CD8-positive, alpha-beta memory T cell (primary cell): ENCODE measurements at places on chromosomes 2 and 18. TPM values are rescaled to one million over a fixed set of nuclear protein-coding genes. Genes with fewer than 3 reads are reported as not detected.
A peak's percentile ranks its signal among the peaks of the same experiment; 100 is the strongest.

- DNase-seq, result no peak
These were observed 48.5 kb downstream of the C2orf74 start for GRCh38 chr2:61210332-61210981.

DNA sequence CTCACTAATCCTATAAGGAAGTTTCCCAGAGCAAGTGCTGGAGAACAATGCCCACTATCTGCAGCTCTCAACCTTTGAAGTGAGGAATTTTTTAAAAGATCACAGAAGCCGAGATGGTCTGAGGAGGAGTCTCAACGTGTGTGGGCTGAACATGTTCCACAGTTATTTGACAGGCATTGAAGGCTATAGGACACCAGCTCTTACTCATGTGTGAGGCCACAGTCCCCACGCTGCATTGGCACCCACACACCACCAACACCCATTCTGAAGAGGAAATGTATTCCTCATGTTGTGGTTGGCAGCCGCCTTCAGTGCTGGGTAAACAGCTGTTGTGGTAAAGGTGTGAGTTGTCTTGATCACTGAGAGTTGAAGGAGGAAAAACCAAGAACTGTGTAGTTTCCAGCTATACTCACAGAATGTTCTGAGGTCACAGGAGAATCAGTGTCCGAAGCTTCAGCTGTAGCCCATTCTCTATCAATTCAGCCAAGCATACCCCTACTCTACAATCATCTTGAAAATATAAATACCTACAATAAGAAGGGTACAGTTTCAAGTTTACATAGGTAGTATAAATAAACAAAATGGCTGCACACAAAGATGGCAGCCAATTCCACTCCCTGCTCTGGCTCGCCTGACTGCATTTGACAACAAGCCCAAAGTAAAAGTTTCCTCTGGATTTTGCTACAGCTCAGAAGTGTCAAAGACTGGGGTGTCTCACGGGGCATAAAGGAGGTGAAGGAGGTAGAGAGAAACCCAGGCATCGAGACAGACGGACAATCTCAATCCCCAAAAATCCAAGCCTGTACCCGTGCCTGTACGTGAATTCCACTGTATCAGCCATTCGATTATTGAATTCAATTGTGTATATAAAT, 12.1 kb downstream of the CD226 start:
- peak; percentile 66 for DNase-seq

DNA sequence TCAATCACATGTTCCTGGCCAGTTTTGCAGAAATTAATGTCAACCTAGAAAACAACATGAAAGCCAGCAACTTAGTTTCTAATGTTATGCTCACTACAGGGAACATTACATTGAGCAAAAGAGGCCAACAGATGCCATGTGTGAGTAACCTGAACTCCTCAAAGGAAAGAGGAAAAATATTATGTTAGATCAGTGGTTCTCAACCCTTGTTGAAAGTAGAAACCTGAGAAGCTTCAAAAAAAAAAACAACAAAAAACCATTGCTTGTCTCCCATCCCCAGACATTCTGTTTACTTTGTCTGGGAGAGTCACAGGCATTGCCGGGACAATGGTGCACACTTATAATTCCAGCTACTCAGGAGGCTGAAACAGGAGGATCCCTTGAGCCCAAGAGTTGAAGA, 57.7 kb downstream of the METTL4 start:
- no peak for DNase-seq

Gene DYSF
- 3.6 TPM for total RNA-seq

DNA sequence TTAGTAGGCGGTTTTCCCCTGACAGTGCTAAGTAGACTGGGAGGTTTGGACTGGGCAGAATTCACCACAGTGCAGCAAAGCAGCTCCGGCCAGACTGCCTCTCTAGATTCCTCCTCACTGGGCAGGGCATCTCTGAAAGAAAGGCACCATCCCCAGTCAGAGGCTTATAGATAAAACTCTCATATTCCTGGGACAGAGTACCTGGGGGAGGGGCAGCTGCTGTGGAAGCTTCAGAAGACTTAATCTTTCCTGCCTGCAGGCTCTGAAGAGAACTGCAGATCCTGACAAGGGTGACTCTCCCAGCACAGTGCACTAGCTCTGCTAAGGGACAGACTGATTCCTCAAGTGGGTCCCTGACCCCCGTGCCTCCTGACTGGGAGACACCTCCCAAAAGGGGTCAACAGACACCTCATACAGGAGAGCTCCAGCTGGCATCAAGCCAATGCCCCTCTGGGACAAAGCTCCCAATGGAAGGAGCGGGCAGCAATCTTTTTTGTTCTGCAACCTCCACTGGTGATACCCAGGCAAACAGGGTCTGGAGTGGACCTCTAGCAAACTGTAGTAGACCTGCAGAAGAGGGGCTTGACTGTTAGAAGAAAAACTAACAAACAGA, 266.8 kb upstream of the CRIM1 start:
- DNase-seq, result no peak

GRCh38 chr18:7850446-7850845, 283.3 kb downstream of the PTPRM start:
- no peak for DNase-seq

Gene SPC25
- total RNA-seq, result 24.1 TPM

GRCh38 chr2:109630441-109631430, 16.6 kb downstream of the SOWAHC start:
- DNase-seq, result no peak

- DNase-seq, result no peak
These were observed 7.9 kb downstream of the CLHC1 start for GRCh38 chr2:55223958-55224760.

Gene RDH14
- total RNA-seq, result 16.9 TPM

GRCh38 chr18:58793361-58793760, 71.3 kb upstream of the ZNF532 start:
- DNase-seq, result no peak

- no peak for DNase-seq
These were observed 34.2 kb downstream of the RAB10 start for GRCh38 chr2:26067980-26068507.

Gene RTP5
- total RNA-seq, result 0.11 TPM

Gene RNF149
- 43.4 TPM for total RNA-seq

DNA sequence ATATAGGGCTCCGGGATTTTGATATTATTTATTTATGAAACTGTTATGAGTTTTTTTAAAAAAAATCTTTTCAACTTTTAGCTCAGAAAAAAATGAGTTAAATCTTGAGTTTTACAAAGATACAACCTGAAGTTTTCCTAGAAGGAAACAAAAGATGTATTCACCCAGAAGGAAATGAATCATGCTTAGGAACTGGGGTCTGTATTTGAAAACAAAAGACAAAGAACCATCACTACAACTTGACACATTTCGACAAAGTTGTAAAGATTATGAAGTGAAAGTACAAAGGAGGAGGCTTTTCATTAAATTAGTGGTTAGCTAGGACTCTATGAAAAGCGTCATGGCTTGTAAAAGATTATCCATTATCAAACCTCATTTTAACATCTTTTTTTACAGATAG, 143.3 kb downstream of the PDE1A start:
- DNase-seq, result no peak

DNA sequence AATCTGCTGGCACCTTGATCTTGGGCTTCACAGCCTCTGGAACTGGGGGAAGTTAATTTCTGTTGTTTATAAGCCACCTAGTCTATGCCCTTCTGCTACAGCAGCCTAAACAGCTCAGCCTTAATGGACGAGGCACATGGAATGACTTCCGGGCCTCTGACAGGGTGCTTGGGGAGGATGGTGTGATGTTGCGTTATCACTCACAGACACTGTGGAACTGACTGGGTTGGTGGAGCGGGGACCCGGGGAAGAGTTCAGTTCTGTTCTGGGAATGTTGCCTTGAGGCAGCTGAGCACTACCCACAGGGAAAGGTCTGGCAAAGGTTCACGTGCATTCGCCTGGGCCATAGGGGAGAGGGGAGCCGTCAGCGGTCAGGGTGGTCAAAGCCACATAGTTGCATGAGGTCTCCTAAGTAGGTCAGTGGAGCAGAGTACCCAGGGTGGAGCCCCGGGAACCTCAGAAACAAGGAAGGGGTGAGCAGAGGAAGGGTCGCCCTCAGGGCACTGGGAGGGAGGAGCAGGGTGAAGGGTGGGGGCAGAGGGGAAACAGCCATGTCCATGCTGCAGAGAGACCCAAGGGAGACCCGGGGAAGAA, 36.2 kb downstream of the LRRFIP1 start:
- DNase-seq, result no peak

DNA sequence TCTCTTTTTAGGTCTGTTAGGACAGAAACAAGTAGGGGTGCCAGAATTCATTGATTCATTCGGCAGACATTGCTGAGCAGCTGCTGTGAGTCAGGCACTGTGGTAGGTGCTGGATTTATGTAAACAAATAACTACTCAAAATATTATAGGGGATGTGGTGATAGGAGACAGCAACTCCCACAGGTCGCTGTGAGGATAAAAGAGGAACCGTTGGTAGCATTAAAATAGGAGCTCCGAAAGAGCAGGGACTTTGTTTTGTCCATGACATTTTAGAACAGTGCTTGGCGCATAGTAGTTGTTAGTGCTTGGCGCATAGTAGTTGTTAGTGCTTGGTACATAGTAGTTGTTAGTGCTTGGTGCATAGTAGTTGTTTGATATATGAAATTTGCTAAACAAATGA, 29.2 kb downstream of the ATP6V1C2 start:
- no peak for DNase-seq

- no peak for DNase-seq
These were observed 145.7 kb upstream of the GLI2 start for GRCh38 chr2:120589771-120590608.

Gene PAX3
- total RNA-seq, result not detected

Gene ASB3
- total RNA-seq, result 17.8 TPM

- no peak for DNase-seq
These were observed 885.0 kb downstream of the SLC4A3 start for GRCh38 chr2:220512419-220512818.

Gene ST8SIA3
- not detected for total RNA-seq

GRCh38 chr2:102782933-102783332, 21.1 kb downstream of the TMEM182 start:
- DNase-seq, result no peak

Gene C1QL2
- total RNA-seq, result not detected

DNA sequence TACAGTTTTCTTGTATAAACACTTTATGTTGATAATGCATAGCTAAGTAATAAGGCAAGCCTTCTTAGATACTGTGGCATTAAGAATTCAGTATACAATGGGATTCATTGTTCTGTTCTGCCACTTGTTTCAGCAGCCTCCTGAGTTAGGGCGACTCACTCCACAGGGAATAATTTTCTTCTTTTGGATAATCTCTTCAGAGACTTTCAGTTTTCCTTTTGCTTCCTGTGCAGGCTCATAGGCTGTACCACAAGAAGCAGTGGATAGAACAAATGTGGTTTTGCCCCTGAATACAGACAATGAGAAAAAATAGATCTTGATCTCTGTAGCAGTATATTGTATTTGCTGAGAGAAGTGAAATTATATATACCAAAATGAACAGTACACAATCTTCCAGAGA, 298.0 kb downstream of the ZNF407 start:
- DNase-seq, result no peak

GRCh38 chr2:176976736-176977685, 235.6 kb upstream of the HNRNPA3 start:
- no peak for DNase-seq

Gene PIAS2
- 25.8 TPM for total RNA-seq

Gene NT5DC4
- not detected for total RNA-seq

- DNase-seq, result no peak
These were observed 1608.3 kb upstream of the ZEB2 start for GRCh38 chr2:146128216-146128615.
